ENCODE measurements at places on chromosomes 12 and 14.

GRCh38 chr14:69945912-69946311 lies 66.7 kb downstream of the SMOC1 start:
- DNase-seq, result no peak

GRCh38 chr14:65179918-65180724 lies 77.8 kb upstream of the MAX start:
- DNase-seq, result peak; percentile 93

DNA sequence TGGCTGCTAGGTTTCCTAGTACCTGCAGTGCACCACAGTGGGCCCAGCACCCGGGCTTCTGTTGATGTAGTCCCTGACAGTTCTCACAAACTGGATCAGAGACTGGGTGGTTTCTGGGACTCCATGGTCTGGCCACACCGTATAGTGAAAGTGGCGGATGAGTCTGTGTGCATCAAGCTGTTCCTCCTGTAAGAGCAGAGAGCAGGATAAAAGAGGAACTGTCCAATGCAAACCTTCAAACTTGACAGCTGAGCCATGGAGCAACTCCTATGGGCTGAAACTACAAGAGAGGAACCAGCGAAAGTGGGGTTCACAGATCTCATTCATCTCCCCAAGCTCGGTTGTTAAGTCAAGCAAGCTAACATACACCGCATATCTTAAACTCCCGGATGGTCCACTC lies 102.8 kb downstream of the PTPRB start:
- DNase-seq, result no peak

GRCh38 chr12:14264778-14265177 lies 100.7 kb upstream of the ATF7IP start:
- DNase-seq, result no peak

DNA sequence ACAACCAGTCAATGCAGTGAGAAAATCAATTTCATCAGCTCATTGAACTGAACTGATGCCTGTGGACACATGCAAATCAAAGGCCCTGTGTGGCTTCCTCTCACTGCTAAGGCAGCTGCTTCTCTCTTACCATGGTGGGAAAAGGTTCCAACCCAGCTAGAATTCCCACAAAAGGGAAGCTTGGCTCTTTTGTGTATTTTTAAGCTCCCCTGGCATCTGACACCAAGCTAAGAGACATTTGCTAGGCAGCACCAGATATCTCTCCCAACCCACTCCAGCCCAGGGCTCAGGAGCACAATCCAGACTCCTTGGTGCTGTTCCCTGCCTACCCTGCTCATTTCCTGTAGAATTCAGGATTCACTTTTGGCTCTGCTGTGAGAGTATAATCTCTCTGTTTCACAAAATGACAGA lies 129.6 kb downstream of the GXYLT1 start:
- no peak for DNase-seq

DNA sequence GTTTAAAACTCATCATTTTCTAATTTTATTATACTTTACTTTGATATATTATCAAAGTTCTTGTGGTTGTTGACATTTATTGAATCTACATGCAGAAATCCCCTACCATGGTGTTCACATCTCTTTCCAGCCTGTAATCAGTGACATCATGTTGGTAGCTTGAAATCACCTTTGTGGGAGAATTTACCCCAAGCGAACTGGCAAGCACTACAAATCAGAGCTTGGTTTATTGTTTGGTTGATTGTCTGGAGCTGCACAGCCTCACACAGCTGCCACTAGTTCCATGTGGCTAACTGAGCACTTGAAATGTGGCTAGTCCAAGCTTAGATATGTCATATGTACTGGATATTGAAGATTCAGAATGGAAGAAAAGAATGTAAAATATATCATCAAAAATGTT lies 15.4 kb upstream of the KRT5 start:
- DNase-seq, result no peak

- DNase-seq, result no peak
These were observed 143.5 kb upstream of the AMIGO2 start for GRCh38 chr12:47223031-47223847.

DNA sequence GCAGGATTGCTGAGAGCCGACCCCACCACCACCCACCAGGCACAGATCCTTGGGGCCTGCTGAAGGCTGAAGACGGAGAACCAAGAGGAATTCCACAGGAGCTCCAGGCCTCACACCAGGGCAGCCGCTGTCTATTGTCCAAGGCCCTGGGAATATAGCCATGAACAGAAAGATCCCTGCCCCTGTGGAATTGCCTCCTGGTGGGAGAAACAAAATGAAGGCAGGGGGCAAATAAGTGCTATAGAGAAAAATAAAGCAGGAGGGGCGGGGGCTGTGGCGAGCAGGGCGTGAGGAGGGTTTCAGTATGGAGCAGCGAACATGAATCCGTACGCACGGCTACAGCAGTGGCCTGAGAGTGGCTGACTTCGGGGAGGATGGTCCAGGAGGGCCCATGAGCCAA lies 96.1 kb downstream of the EML1 start:
- DNase-seq, result no peak

- peak; percentile 60 for DNase-seq
These were observed 65.1 kb downstream of the CRADD start for GRCh38 chr12:93742110-93742934.

DNA sequence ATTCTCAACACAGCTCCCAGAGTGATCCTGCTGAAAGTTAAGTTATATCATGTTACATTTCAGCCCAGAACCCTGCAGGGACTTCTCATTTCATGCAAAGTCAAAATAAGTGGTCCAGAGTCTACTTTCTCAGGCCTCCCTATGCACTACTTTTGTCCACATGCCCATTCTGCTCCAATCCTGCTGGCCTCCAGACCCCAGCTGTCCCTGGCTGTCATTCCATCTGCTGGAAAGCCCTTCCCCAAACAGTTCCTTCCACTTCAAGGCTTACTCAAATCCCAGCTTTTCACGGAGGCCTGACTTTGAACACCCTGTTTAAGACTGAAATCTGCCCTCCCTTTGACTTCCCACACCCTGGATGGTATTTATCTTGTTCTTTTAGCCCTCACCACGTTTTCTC lies 109.8 kb upstream of the DNM1L start:
- DNase-seq, result no peak

DNA sequence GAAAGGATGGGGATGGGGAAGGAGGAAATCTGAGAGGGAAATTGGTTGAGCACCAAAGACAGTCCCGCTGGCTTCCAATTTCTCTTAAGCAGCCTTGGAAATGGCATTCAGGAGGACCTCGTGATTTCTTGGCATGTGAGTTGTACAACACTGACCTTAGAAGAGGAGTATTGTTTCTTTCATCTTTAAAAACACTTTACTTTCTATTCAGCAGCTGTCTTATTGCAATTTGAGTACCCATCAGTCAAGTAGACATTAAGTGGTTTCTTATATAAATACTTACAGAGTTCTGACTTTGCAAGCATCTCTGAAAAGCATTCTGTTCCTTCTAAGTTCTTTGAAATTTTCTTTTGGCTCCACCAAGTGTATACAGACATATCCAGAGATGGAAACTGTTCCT lies 83.2 kb downstream of the LMNTD1 start:
- DNase-seq, result no peak

- DNase-seq, result no peak
These were observed 37.7 kb downstream of the RAB35 start for GRCh38 chr12:120078868-120079267.

GRCh38 chr12:127147724-127148123 lies 1119.2 kb upstream of the TMEM132C start:
- no peak for DNase-seq

- no peak for DNase-seq
These were observed 43.0 kb downstream of the TXNRD1 start for GRCh38 chr12:104258476-104259067.

DNA sequence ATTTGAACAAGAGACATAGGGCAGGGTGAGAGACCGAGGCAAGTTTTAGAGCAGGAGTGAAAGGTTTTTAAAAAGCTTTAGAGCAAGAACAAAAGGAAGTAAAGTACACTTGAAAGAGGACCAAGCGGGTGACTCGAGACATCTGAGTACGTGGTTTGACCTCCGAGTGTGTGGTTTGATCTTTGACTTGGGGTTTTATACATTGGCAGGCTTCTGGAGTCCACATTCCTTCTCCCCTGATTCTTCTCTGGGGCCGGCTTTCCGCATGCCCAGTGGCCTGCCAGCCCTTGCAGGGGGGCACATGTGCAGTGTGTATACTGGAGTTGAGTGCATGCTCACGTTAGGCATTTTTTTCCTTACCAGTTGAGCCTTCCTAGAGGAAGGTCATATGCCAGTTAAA lies 96.3 kb downstream of the SLC15A4 start:
- no peak for DNase-seq

DNA sequence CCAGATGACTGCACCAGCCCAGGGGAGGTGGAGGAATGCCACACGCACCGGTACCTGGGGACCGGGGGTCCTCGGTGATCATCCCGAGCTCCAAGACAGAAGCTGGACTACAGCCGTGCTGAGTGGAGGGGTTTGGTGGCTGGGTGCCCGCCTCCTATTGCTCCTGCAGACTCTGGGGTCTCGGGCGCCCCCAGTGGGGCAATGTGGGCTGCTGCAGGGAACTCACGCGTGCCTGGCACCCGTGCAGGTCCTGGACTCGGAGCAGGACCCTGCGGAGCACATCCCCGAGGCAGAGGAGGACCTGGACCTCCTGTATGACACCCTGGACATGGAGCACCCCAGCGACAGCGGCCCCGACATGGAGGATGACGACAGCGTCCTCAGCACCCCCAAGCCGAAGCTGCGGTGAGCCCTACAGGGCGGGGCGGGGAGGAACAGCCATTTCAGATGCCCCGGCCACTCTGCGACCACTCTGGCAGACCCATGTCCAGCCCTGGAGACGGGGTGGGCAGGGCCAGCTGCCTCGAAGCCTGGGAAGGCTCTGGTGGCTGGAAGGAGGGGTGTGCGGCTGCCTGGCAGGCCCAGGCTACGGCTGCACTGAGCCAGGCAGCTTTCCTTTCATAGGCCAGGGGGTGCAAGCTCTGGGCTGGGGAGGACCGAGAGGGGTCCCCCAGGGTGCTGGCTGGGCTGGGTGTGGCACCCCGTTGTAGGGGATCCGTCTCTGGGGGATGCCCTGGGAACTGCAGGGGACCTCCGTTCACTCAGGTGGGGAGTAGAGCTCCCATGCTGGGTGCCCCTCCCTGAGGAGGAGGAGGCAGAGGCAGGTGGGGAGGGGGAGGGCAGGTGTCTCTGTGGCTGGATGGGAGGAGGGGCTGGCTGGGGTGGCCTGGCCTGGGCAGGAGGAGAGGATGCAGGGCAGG lies 21.6 kb upstream of the TEX22 start:
- DNase-seq, result no peak

GRCh38 chr12:128259556-128260070 lies 7.4 kb upstream of the TMEM132C start:
- no peak for DNase-seq

GRCh38 chr12:18323159-18323558 lies 61.8 kb downstream of the PIK3C2G start:
- DNase-seq, result peak; percentile 39

GRCh38 chr14:77424862-77425261 lies 1.5 kb upstream of the NOXRED1 start:
- no peak for DNase-seq

- peak; percentile 31 for DNase-seq
These were observed 3.7 kb downstream of the USP44 start for GRCh38 chr12:95547522-95548055.

DNA sequence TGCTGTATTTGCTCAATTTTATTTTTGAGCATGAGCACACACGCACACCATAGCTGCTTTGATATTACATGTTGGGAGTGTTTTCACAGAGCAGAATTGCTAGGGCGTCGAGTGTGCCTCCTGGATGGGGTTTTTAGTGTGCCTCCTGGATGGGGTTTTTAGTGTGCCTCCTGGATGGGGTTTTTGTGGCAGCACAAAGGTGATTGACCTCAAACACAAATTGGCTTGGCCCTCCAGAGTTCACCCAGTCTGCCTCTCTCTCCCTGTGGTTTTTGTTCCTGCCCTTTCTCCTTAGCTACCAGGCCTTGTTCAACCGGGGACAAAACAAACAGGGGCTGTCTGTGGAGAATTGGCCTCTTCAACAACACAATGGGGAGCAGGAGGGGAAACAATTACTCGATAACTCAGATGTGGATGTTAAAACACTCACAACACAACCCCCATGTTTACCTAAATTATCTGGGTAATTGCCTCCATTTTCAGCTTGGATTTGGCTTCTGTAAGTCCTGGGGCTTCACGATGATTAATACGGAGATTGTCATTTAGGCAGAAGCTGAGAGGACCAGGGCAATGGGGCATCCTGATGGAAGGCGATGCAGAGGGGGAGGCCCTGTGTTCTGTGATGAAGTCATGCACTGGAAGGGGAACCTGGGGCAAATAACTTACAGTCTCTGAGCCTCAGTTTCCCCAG lies 26.9 kb downstream of the TBX3 start:
- DNase-seq, result no peak

Data from astrocyte (in vitro differentiated cells and primary cell).